H7 (cell line): ENCODE measurements at places on chromosomes 6 and 20.

- no peak for DNase-seq
These were observed 219.0 kb upstream of the CST7 start for GRCh38 chr20:24729896-24730605.

GRCh38 chr6:112007254-112007653 is 46.6 kb upstream of the CCN6 start:
- DNase-seq: no peak

- DNase-seq: peak; percentile 54
These were observed at the start of gene CEP162 for GRCh38 chr6:84227434-84228197. Gene CEP162, minus strand, starts transcription at chr6:84227643. Its CDS starts 1,250 bp downstream, at chr6:84226393.

- DNase-seq: no peak
These were observed 612.9 kb upstream of the MAN1A1 start for GRCh38 chr6:119962505-119962904.

GRCh38 chr6:2141644-2142290 is 103.6 kb downstream of the GMDS start:
- DNase-seq: no peak

- DNase-seq: no peak
These were observed 81.7 kb downstream of the QKI start for GRCh38 chr6:163496205-163496604.

- DNase-seq: no peak
These were observed 71.9 kb downstream of the TBC1D7 start for GRCh38 chr6:13256266-13257001.

DNA sequence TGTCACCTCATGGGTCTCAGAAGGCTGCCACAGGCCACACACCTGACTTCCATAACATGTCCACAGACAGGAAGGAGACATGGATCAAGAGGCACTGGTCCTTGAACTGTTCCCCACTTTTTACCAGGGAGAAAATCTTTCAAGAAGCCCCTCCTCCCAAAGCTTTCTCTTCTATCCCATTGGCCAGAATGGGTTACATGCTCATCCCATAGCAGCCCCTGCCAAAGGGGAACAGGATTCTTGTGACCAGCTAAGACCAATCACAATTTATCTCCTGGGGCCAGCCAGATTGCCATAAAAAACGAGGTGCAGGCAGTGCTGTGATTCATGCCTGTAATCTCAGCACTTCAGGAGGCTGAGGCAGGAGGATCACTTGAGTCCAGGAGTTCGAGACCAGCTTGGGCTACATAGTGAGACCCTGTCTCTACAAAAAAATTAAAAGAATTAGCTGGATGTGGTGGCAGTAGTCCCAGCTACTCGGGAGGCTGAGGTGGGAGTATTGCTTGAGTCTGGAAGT is 59.4 kb downstream of the TMEM242 start:
- DNase-seq: no peak

DNA sequence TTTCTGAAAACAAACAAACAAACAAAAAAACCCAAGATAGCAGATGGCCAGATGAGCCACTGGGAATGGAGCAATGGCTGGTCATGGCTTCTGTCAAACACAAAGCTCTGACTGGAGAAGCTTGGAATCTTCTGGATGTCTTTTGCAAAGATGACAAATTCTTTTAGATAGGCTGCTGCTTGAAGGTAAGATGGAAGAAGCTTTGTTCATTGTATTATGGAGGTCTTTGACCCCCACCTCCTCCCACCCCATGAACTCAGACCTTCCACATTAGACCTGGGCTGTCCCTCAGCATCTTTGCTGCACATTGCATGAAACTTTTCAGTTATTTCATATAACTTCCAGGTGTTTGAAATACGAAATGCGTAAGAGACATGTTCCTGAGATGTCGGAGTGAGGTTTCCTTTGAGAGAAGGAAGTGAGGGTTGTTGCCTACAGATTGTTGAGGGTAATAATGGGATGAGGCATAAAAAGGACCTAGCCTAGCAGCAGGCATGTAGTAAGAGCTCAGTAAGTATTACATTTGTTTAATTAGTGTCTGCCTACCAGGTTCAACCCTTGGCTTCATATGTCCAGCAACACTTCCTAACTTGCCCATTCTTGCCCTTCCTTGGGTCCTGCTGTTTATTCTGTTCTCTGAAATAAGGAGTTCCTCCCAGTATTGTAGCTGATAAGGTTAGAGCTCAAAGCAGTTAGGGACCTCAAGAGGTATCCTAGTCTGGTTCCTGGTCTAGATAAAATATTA is 51.4 kb upstream of the IER3 start:
- DNase-seq: no peak

- DNase-seq: no peak
These were observed 26.5 kb upstream of the BTBD3 start for GRCh38 chr20:11891077-11891775.

- DNase-seq: no peak
These were observed 463.0 kb downstream of the CDKAL1 start for GRCh38 chr6:20997143-20997769.

DNA sequence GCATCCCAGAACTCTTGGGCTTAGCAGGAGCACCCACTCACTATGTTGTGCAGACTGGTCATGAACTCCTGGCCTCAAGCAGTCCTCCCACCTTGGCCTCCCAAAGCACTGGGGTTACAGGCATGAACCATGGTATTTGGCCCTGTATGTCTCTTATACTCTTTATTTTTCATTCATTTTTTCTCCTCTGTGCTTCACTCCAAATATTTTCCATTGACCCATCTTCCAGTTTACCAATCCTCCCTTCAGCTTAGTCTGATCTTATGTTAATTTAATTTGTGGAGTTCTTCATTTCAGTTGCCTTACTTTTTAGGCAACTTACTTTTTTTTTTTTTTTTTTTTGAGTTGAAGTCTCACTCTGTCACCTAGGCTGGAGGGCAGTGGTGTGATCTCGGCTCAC is 79.5 kb downstream of the EZR start:
- no peak for DNase-seq

DNA sequence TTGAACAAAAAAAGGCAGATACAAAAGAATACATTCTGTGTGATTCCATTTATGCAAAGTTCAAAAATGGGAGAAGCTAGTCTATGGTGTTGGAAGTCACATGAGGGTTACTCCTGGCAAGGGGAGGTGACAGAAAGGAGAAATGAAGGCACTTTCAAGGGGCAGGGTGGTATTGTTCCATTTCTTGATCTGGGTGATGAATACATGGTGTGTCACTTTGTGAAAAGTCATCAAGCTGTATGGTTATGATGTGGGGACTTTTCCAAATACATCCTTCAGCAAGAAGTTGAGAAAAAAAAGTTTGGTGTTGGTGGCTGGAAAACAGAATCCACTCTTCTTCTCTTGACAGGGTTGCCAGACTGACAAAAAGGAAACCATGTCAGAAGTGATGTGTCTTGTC is 60.6 kb upstream of the MDGA1 start:
- no peak for DNase-seq

DNA sequence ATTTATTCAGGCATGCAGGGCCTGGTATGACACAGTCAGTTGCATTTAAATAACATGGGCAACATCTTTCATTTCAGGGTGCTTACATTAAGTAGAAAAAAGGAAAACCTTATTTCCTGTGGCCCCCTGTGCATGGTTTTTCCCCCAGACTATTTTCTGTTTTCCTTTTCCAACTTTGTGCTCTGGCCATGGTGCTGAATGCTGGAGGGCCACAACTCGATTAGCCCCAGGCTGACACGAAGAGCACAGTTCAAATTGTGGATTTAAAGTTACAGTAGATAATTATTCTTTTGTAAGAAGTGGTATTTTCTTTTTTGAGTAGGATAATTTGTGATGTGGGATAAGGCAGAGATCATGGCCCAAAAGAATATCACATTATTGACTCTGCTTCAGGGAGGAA is 332.0 kb downstream of the HAO1 start:
- no peak for DNase-seq

DNA sequence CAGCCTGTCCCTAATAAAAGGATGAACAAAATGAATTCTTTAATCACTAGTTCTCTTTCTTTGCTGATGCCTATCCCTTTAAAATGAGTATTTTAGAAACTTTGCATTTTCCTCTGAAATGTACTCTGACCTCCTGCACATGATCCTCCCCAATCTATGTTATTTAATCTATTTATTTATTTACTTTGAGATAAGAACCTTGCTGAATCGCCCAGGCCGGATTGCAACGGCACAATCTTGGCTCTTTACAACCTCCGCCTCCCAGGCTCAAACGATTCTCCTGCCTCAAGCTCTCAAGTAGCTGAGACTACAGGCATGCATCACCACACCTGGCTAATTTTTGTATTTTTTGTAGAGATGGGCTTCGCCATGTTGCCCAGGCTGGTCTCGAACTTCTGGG is 27.9 kb downstream of the ADTRP start:
- DNase-seq: no peak

DNA sequence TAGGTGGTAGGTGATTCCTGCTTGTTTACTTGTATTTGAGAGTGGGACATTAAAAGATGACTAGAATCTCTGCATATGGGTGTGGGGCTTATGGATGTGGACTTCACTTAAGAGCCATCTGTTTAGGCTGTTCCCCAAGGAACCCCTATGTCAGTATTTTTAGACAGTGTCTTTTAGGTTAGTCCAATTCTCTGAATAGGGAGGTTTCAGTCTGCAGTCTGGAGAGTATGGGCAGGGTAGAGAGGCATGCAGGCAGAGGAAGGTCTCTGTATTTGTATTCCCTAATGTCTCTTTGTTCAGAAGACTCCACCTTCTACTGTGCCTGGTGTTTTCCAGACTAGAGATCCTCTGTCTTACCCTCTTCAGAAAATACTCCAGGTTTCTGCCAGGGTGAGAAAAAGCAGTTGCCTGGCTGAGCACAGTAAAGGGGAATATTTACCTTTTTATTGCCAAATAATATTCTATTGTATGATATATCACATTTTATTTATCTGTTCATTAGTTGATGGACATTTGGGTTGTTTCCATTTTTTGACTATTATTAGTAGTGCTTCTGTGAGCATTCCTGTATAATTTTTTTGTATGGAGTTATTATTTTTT is 19.1 kb downstream of the SLX4IP start:
- DNase-seq: no peak
